NK-92 treated with Interleukin-12 subunit alpha and Interleukin-12 subunit beta, amount 100 ng/mL, for 24 hours (cell line): ENCODE measurements at places on chromosomes 7 and 10.

DNA sequence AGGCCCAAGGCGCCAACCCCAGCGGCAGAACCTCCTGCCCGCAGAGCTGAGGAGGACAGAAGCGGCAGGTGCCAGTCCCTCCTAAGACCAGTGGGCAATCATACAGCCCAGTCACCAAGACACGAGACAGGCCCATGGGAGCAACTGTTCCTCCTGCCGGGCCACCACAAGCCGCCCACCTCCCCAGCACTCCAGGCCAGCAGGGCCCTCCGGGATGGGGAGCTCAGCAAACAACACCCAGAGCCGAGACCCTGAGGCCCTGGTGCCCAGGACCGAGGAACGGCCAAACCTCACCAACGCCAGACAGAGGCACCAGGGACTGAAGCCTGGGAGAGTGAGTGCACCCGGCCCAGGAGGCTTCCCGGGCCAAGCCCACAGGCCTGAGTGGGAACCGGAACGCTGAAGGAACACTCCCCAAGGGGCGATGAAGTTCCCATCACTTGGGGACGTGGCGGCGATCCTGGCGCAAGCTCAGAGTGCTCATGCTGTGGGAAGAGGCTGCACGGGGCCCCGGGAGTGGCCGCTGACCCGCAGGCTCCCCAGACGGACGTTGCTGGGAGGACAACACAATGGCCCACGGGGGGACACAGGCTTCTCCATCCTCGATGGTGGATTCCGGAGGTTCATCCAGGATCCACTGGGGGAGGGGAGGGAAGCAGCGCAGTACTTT is 35.1 kb downstream of the GPER1 start:
- DNase-seq = no peak

GRCh38 chr7:82390936-82391335 is 52.6 kb downstream of the CACNA2D1 start:
- DNase-seq = no peak

DNA sequence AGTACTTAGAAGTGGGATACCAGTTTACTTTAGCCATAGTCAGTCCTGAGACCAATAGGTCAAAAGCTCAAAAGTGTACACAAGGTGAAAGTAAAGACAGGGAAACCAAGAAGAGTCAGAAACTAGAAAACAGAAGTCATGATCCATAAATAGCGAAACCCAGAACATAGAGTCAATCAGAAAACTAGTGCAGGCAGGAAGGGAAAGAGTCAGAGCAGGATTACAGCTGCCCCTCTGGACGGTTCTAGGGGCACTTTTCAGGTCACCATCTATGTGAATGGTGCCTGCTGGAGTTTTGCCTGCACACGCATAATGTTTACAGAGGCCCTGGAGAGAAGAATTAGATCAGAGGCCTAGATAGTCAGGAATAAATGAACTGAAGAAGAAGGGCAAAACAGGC is 22.4 kb upstream of the DMTF1 start:
- no peak for DNase-seq

DNA sequence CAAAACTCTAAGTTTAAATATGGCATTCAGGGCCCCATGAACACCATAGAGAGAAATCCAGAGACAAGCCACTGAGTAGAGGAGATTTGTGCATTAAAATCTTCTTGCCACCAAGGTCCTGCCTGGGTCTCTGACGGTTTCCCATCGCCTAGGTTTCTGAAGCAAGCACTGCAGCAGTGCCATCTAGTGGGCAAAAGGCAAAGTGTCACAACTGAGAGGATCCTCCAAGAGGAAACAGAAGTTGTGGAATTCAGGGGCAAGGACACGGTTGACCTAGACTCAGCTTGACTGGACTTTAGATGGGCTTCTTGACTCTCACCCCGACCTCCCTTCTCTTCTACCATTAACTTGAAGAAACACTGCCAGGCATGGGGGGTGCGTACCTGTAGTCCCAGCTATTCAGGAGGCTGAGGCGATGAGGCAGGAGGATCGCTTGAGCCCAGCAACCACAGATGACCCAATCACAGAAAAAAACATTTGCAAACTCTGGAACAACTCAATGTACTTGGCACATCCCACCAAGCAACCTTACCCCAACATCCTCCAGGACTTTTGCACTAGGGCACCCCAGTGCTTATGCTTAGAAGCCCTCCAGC is 604.1 kb downstream of the GALNT17 start:
- DNase-seq = peak; percentile 9
